ENCODE measurements at places on chromosomes 12 and 14. TPM values are rescaled to one million over a fixed set of nuclear protein-coding genes. Genes with fewer than 3 reads are reported as not detected.

GRCh38 chr12:49322367-49322707, 718 bp upstream of the TROAP start:
- DNase-seq, result no peak

GRCh38 chr12:111705672-111706071, 19.8 kb downstream of the ACAD10 start:
- DNase-seq, result peak; percentile 64

DNA sequence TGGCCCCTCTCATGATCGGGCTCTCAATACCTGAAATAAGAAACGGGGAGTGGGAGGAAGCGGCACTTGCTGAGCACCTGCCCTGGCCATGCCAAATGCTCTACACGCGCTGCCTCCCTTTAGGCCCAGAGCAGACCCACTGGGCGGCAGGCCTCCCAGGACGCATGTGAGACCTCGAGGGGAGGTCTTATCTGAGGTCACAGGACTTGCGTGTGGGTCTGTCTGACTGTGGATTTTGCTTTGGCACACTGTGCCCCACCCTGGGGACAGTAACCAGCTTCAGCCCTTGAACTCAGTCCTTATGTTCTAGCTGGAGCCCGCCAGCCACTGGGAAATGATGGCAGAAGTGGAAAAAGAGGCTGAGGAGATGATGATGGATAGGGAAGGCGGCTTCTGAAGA, 91.8 kb downstream of the RBM19 start:
- no peak for DNase-seq

GRCh38 chr12:57341275-57341990, 89.4 kb downstream of the R3HDM2 start:
- DNase-seq, result no peak

CCDC198 gene
- 27.4 TPM for total RNA-seq

DNA sequence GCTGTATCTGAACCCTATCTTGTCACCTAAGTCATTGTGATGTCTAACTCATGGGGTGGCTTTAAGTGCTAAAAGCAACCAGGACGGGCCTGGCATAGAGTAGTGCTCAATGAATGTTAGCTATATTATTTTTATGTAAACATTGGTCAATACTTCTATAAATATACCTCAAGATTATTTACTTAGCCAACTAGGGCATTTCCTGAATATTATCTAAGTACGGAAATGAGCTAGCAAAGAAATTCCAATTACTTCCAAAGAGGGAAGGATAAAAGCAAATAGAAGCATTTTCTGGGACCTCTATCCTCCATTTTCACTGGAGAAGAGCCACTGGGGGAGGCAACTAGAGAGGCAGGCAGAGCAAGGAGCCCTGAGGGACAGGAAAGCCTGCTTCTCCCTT, 20.6 kb downstream of the CCDC92 start:
- no peak for DNase-seq

GRCh38 chr12:6667559-6668210, 4.8 kb upstream of the ING4 start:
- DNase-seq, result no peak

MYF6 gene
- total RNA-seq, result not detected

UBE2N gene
- total RNA-seq, result 25.1 TPM

DNA sequence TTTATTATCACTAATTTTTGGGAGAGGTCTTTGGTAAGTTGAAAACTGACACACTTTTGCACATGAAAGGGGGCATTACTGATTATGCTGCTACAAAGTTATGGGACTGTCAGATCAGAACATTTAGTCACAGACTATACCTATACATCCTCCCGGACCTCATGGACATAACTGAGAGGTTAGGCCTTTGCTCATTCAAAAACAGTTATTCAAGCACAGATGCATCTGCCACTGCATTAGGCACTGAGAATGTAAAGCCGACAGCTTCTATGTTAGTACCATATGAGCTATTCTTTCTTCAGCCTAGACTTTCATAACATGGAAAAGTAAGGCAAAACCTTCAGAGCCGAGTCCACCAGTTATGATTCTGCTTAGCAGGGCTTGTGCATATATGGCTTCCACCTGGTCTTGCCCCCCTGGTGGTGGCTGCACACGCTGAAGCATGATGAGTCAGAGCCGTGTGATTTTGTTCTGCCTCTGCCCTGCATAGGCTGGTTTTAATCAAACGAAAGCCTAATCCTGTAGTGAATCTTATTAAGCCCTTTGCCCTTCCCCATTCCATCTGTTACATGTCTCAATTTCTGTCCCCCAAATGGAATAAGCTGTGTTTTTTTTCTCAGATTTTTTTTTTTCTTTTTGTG, 21.8 kb upstream of the RNU6-8 start:
- DNase-seq, result no peak

DNA sequence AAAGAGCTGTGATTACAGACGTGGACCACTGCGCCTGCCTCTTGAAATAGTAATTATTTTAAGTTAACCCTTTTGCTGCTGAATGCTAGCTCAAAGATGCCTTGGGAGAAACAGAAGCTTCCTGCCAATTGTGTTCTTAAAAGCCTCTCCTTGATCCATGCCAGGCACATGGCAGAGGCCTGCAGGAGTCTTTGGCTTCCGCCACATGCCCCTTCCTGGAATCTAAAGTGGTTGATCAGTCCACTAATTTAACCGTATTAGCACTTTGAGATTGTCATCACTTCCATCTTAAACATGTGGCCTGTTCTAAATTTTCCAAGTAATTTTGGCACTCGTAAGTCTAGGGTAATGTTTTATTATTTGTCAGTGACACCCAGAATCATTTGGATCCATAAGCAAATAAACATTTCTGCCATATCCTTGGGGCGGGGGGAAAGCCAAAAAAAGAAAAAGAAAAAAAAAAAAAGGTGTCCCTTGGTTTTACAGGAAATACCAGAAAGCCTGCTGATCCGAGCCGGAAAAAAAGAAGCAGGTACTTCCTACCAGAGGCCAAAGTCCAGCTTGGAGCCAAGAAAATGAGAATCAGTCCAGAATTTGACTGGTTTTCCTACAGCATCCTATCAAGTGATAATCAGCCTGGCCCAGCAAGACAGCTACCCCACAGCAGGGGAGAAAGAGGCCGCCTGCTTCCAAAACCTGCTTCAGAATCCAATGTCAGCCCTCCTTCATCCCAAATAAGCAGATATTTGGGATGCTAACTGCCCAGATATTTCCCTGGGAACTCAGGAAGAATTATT, 104.8 kb downstream of the KCNK10 start:
- DNase-seq, result no peak

DNA sequence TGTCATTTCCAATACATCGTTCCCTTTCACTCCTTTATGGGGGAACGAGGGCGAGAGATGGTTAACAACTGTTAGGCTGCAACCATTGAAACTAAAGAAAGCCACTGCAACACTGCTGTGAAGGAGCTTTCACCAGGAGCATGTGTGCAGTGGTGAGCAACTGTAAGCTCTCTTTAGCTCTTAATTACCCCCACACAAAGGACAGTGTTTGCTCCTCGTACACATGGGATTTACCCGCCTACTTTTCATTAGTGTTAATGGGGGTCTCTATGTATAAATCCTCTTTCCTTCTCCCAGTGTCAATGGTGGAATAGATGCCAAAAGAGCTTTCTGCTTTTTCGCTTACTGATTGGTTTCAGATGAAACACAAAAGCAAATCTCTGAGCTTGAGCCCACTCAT, 343.1 kb downstream of the FLRT2 start:
- no peak for DNase-seq

AKAP5 gene
- total RNA-seq, result 0.45 TPM

- no peak for DNase-seq
Observed at GRCh38 chr12:2895511-2895910, 4.8 kb downstream of the TULP3 start.

RGS6 gene
- not detected for total RNA-seq

DNA sequence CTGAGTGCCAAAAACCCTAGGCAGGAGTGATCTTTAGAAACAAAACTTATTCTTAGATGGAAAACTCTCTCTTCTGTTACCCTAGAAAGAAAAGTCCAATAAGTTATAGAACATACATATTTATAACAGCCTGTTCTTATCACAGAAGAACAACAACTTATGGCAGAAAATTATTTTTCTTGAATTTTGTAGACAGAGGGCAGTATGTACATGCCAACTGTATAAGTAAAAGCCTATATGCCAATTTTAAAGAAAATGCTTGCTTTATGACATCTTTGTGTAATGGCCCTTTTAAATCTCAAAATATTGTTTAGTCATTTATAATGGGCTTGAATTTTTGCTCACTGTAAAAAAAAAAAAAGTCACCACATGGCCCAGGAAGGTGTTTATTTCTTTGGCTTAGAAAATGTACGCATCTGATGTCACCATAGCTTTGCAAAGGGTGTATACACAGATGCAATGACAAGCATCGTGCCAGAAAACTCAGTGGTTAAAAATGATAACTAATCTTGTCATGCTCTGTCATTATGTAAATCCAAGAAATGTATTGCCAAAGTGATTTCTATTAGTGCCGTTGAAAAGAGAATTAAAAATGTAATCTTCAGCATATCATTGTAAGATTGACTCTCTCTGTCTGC, 38.3 kb upstream of the GRIP1 start:
- no peak for DNase-seq

TMEM179 gene
- total RNA-seq, result 0.30 TPM

DNA sequence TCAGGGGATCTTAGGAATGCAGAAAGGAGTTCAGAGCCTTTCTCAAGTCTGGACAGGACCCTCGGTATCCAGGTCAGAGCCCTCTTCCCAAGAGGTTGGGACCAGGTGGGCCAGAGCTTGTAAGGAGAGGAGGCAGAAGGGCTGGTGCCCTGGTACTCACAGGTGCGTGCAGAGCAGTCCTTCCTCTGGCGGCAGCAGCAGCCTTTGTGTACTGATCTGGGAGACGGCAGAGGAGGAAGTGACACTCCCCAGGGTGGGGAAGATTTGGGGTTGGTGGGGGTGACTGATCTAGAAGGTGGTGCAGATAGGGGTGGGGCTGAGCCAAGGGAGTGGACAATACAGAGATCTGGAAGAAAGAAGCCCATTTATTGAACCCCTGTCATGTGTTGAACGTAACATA, at the start of gene ITGB7:
ITGB7 (minus strand) TSS at position 210 of the 400 bp plus-strand sequence. CDS start 6,808 bp downstream, outside the sequence.
- no peak for DNase-seq

DNA sequence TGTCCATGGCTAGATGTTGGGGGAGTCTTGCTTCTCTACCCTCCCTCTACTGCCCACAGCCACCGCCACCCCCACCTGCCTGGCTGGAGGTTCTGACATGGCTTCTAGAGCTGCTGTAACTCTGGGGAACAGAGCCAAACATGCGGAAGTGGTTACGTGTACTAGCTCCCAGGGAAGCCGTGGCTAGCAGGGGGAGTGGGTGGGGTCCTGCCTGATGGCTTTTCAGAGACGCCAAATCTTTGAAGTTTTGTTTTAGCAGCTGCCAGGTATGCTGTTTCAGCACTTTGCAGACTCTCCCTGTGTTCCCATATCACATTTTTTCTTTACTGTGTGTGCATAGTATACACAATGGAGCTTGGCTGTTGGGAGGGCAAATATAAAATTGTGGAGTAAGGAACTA, 150.3 kb downstream of the TGFB3 start:
- DNase-seq, result no peak

GRCh38 chr12:39723831-39724230, 104.2 kb upstream of the ABCD2 start:
- DNase-seq, result no peak

DNA sequence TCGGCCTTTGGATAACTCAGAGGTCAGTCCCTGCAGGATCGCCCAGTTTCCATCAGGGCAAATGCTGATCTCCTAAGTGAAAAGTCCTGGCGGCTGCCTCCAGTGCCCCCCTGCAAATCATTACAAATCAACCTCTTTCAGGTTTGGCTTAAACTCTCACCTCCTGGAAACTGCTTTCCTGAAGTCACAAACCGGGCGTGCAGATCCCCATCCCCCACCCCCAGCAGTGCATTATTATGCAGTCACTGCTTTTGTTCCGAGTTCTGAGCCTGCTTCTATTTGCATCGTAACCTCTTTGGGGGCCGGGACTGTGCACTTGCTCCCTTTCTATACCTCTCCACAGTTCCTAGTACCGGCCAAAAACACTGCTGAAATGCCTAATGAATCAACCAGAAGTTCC, at the start of gene USP44:
USP44 (minus strand) TSS at position 172 of the 400 bp plus-strand sequence. CDS start 17,220 bp downstream, outside the sequence.
- DNase-seq, result no peak

- peak; percentile 24 for DNase-seq
Observed at GRCh38 chr14:101088395-101088667, 184.8 kb upstream of the RTL1 start.

- DNase-seq, result no peak
Observed at GRCh38 chr12:124861898-124862676, 1.6 kb downstream of the SCARB1 start.

TAS2R13 gene
- total RNA-seq, result 0.35 TPM

GRCh38 chr12:47773062-47773857, at the start of gene SLC48A1:
SLC48A1 (plus strand) TSS chr12:47773238; CDS start chr12:47773305, 67 bp downstream.
- DNase-seq, result peak; percentile 84

GRCh38 chr14:98711453-98711852, 560.5 kb downstream of the BCL11B start:
- no peak for DNase-seq

GRCh38 chr12:56541631-56542030, 20.0 kb downstream of the RBMS2 start:
- DNase-seq, result no peak

DNA sequence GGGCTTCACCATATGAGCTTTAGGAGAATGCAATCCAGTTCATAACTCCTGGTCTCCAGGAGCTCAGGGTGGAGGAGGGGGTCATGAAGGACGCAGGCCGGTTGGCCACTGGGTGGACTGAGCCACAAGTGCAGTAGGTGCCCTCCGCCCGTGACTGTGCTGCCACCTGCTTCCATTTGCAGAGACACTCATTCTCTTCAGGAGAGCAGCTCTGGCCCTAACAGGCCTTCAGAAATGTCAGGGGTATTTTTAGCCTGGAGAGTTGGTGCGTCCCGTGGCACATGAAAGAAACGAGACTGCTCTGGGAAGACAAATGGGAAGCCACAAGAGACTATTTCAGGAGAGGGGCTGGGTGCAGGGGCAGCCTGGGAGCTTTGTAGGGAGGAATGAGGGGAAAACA, 74.6 kb upstream of the MYL2 start:
- no peak for DNase-seq
